ENCODE measurements at places on chromosomes 6 and 20.

- no peak for DNase-seq
These were observed 123.8 kb upstream of the MLN start for GRCh38 chr6:33927616-33928015.

GRCh38 chr6:161498359-161498758 is 224.5 kb upstream of the AGPAT4 start:
- peak; percentile 32 for DNase-seq

GRCh38 chr6:35757456-35758123 is 18.8 kb upstream of the CLPSL2 start:
- no peak for DNase-seq

DNA sequence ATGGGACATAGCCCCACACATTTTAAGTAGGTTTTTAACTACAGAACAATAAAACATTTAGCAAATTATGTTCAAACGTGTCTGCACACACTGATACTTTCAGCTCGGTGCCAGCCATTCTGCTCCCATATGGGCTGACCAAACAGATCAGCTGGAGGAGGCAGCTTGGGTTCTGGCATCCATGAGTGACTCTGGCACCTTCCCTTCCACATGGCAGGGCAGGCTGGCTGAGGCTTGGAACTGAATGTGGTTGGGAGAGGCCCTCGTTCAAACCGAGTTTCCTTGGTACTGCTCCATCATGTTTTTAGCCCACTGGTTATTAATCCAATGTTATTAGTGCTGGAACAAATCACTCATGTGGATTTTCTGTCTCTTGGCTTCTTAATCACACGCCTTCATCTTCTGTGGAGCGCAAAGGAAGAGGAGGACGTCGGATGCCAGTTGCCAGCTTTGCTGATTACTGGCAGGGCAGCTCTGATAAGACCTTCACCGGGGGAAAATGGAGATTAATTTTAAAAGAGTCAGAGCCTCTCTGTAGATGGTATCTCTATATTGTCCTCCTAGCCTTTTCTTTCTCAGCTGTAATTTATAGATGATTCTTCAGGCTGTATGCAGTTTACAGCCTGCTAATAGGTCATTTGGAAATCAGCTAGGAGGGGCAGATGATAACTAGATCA is 93.1 kb upstream of the TIAM2 start:
- DNase-seq = no peak

DNA sequence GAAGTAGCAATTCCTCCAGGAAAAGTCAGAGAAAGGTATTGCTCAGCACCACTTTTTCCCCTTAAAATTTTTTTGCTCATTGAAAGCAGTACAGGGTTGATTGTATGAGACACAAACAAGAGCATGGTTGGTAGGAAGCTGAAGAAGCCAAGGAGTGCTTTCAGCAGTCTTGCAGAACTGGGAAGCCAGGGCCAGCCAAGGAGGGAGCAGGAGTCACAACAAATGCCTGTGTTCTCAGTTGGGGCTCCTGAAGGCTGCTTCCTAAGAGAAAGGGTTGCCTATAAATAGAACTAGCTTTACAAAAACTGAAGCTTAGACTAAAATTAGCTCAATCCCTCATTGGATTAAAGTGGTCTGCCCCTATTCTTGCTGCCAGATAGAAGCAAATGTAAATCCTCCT is 3.3 kb upstream of the THEMIS start:
- no peak for DNase-seq

DNA sequence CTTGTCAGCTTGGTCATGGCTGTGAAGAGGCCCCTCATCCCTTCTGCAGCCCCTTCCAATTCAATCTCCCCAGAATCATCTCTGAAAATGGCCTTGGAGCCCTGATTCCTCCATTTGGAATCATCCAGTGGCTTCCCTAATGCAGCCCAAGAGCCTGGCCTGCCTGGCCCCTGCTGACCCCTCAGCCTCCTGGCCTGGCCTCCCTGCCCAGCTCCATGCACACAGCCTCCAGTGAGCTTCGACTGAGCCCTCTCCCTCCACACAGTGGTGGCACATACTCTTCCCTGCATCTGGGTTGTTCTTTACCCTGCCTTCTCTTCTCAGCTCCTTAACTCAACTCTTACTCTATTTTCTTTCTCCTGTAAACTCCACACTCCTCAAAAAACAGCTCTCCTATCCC is 120.9 kb downstream of the ANKRD60 start:
- DNase-seq = no peak

GRCh38 chr6:111802720-111803330 is 70.4 kb downstream of the FYN start:
- no peak for DNase-seq

DNA sequence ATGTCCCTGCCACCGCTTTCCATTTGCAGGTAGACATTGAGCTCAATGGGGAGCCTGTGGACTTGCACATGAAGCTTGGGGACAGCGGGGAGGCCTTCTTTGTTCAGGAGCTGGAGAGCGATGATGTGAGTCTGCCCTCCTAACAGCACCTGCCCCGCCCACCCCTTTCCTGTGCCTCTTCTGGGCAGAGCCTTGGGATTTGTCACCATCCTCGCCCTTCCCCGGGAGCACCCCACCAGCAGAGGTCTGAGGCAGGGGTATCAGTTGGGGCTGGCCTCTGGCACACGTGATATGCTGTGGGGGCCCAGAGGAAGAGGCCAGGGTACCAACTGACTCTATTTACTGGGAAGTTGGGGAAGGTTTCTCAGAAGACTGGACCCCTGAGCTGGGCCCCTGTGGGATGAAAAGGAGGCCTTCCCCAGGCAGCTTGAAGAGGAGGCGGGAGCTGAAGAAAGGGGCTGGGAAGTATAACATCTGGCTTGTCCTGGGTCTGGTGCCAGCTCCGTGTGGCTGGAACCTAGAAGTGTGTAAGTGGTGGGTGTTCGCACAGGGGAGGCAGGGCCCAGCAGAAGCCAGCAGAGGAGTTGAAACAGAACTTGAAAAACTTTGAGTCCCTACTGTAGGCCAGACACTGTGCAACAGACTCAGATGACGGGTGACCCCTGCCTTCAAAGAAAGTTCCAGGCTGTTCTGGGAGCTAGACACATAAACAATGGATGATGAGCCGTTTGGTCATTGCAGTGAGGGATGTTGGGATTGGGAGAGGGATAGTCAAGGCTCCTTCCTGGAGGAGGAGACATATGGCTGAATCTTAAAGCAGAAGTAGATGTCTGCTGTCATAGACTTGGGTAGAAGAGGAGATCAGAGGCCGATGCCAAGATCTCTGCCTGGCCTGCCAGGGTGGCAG is 7.2 kb downstream of the LPIN3 start:
- no peak for DNase-seq

DNA sequence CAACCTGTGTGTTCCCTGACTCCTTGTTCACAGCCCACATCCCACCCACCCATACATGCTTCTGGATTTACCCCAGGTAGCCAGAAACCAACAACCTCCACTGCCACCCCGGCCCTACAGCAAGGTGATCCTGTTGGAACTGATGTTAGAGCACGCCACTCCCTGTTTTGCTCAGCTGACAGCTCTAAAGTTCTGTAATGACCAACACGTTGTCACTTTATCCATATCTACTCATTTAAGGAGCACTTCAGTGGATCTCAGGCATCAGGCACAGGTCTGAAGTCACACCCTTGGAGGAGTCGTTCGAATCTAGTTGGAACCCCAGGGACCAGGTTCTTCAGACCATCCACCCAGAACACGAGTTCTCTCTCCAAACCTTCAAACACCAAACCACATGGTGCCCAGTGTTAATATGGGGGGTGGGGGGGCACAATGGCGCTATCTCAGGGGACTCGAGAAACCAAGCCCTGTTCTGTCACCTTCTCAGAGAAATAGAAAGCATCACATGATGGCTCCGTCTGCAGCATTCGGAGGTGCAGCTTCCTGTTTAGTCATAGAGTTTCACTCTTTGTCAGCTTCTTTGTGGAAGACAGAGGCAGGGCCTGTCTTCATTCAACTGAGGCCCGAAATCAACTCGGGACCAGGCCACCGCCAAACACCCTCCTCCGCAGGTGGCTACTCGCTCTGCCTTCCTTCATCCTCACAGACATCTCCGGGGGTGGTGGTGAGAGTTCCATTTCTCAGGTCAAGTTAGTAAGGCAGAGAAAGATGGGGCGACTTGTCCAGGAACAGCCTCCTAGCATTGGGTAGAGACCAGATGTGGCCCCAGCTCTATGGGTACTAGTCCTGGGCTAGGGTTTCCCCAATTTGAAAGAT is 142.2 kb downstream of the NFATC2 start:
- no peak for DNase-seq

DNA sequence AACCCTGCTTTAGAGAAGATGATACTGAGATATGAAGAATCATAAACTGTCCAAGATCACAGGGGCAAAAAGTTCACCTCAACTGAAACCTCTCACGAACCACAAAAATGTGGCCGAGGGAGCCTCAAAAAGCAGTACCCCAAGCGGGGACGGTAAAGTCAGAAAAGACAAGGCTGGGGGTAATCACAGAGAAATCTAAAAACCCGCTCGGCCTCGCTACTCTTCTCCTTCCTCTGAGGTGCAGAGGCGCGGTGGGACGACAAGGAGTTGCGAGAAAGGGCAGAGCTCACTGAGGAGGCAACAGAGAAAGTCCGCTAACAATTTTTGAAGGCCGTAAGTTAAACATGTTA is 356 bp upstream of the IRAK1BP1 start:
- no peak for DNase-seq

- no peak for DNase-seq
These were observed 20.1 kb downstream of the TOP1 start for GRCh38 chr20:41048461-41049301.

DNA sequence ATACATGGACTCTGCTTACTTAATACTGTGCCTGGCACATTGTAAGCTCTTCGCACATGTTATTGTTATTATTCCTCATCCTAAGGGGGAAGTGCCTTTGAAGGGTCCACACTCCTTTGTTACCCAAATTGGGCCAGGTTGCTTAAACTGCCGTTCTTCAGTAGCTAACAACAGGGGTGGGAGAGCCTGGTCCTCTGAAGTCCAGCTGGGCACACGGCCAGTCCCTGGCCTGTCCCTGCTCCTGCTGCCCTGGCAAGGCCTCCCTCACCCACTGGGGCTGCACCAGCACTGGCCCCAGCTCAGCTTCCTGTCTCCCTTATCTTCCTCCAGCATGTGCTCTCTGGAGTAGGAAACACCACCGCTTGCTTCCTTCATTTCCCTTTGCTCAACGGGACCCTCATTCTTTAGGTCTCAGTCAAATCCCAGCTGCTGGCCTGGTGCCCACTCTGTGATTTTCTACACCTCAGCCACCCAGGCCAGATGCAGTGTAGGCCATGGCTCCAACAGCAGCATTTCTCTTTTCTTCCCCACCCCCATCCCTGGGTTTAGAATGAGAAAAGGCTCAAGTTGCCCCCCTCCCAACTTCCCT is 5.5 kb upstream of the PROCR start:
- no peak for DNase-seq

- DNase-seq = no peak
These were observed 20.4 kb downstream of the SNPH start for GRCh38 chr20:1286267-1287024.

GRCh38 chr20:49179368-49180277 is 8.5 kb downstream of the STAU1 start:
- DNase-seq = no peak

DNA sequence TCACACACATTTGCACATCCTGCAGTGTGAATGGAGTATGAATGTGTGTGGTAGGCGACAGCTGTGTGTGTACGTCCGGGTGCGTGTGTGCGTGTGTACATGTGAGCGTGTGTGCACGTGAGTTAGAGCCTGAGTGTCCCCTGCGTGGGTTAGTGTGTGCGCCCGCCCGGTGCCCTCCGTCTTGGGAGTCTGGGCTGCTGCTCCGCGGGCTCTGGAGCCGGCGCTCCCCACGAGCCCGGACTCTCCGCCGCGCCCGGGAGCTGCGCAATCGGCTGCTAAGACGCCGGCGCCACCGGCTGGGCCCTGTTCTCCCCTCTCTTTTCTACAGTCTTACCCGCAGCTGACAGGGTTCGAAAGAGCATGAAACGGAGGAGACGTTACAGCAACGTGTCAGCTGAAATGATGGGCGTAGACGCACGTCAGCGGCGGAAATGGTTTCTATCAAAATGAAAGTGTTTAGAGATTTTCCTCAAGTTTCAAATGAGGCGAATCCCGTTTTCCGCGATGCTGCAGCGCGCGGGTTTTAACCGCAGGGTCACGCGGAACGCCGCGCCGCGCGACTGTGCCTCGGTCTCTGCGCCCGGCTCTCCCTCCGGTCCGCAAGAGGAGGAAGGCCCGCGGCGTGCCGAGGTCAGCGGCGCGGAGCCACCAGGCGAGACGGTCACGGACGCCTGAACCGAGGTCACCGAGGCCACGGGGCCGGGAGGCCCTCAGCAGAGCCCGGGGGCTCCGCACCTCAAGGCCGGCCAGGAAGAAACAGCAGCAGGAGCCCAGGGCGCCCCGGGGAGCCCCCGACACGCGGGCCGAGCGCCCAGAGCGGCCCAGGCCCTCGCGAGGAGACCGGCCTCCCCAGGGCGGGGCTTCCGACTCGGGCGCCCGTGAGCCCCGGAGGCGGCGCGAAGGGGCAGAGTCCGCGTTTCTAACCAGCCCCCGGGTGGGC is 95.3 kb upstream of the BHLHE23 start:
- DNase-seq = no peak

DNA sequence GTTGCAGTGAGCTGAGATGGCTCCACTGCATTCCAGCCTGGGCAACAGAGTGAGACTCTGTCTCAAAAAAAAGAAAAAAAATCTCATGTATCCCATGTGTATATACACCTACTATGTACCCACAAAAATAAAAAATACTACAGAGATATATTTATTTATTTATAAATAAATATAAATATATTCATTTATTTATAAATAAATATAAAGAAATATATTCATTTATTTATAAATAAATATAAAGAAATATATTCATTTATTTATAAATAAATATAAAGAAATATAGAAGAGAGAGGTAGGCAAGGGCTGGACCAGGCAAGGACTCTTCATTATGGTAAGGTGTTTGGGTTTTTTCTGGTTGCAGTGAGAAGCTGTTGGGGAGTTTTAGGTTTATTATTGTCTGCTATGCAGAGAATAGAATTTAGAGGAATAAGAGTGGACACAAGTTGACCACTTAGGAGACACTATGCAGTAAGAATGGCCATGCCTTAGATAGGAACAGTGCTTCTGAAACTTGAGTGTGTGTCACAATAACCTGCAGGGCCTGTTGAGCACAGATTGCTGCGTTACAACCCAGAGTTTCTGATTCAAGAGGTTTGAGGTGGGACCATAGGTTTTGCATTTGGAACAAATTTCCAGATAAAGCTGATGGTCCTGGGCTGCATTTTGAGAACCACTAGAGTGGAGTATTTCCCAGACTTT is 254.2 kb downstream of the EYA4 start:
- DNase-seq = no peak

- DNase-seq = no peak
These were observed 471.3 kb downstream of the C6orf118 start for GRCh38 chr6:164838068-164838615.

GRCh38 chr20:47265984-47266383 is 90.5 kb downstream of the ZMYND8 start:
- no peak for DNase-seq

- DNase-seq = no peak
These were observed 8.1 kb upstream of the ZNFX1 start for GRCh38 chr20:49285813-49286494.
